ENCODE measurements at places on chromosomes 5 and 9.

- DNase-seq: peak; percentile 20
These were observed 13.0 kb downstream of the TTC1 start for GRCh38 chr5:160021831-160022446.

- no peak for DNase-seq
These were observed 1495.6 kb upstream of the CDH6 start for GRCh38 chr5:29697785-29698414.

GRCh38 chr9:106893088-106893487, 30.1 kb downstream of the ZNF462 start:
- no peak for DNase-seq

DNA sequence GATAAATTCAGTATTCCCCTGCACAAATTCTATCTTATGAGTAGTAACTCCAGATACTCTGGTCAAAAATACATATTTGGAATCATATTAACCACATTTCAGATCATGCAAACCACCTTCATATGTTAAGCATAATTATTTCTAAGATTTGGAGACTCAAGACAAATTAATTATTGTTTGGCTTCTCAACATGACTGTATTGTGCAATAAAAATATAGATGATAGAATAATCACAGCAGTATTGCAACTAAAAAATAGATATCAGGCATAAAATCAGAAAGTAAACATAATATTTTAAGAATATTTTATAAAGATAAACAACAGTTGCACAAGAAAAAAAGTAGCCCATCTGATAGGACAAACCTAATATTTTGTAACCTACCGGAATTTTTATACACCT, 1767.6 kb upstream of the NUDT12 start:
- DNase-seq: no peak

GRCh38 chr5:155508673-155509072, 495.1 kb downstream of the KIF4B start:
- no peak for DNase-seq

- DNase-seq: no peak
These were observed 1071.9 kb upstream of the ARRDC3 start for GRCh38 chr5:92455011-92455410.

- DNase-seq: no peak
These were observed 19.1 kb downstream of the STX17 start for GRCh38 chr9:99925541-99925940.

- DNase-seq: no peak
These were observed 28.5 kb downstream of the DPYSL3 start for GRCh38 chr5:147481376-147481775.

All from stimulated activated CD4-positive, alpha-beta T cell treated with anti-CD3 and anti-CD28 coated beads, TNF-alpha, amount 100 ng/mL, for 1 hour (primary cell).